ENCODE measurements at places on chromosomes 11 and 22. TPM values are rescaled to one million over a fixed set of nuclear protein-coding genes. Genes with fewer than 3 reads are reported as not detected.

The MS4A4E gene
- total RNA-seq: not detected

GRCh38 chr22:33850724-33851123 is 69.6 kb downstream of the LARGE1 start:
- DNase-seq: no peak

DNA sequence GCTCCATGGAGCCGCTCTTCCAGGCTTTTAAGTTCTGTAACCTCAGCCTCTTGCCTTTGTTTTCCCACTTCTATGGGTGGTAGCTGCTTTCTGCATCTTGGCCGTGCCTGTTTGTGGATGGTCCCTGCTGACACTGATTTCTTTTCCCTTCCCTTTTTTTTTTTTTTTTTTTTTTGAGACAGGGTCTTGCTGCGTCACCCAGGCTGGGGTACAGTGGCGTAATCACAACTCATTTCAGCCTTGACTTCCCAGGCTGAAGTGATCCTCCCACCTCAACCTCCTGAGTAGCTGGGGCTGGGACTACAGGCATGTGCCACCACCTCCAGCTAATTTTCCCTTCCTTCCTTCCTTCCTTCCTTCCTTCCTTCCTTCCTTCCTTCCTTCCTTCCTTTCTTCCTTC is 57.7 kb upstream of the EP300 start:
- DNase-seq: no peak

GRCh38 chr11:66324664-66325063 is 7.8 kb upstream of the CD248 start:
- DNase-seq: no peak

DNA sequence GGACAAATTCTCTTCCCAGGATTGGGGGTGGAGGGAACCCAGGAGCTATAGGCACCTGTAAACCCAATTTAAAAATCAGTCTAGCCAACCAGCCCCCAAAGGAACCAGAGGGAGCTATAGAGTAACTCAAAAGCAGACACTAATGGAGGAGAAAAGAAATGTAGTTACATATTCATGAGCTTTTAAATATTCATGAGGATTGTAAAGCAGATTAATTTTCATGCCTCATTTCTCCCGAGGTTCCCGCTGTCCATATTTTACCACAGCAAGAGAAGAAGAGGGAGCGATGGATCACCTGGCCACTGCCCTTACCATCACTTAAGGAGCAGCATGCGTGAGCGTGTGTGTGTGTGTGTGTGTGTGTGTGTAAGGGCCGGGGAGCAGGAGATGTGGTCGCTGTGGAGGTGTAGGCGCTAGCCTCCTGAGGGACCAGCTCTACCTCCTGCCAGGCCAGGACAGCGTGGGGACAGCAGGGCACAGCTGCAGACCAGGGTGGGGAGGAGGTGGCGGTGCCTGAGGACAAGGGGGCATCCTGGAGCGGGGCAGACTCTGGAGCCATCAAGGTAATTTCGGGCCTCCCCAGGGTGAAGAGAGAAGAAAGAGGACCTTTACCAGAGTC is 100.7 kb upstream of the THY1 start:
- no peak for DNase-seq

DNA sequence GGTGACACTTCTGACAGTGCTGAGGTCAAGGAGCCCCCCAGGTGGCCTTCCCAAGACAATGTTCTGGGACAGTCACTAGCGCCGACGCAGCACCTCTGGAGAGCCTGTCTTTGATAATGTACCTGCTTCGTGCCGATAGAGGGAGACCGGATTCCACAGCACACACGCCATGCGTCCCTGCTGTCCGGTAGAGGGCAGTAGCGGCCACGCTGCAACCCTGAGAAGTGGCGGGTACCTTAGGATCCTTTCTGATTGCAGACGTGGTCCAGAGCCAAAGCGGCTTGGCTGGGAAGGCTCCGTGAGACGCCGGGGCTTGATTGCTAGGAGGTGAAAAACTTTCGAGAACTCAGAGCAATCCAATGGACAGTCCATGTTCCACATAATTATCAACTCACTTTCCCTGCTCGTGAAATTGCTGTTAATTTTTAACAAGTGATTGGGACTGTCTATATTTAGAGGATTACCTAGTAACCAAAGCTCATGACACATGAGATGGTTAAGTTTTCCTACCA is 11.4 kb upstream of the BARX2 start:
- peak; percentile 85 for DNase-seq
